Lung (tissue), 17 donors: ENCODE measurements at places on chromosomes 2 and 18.

DNA sequence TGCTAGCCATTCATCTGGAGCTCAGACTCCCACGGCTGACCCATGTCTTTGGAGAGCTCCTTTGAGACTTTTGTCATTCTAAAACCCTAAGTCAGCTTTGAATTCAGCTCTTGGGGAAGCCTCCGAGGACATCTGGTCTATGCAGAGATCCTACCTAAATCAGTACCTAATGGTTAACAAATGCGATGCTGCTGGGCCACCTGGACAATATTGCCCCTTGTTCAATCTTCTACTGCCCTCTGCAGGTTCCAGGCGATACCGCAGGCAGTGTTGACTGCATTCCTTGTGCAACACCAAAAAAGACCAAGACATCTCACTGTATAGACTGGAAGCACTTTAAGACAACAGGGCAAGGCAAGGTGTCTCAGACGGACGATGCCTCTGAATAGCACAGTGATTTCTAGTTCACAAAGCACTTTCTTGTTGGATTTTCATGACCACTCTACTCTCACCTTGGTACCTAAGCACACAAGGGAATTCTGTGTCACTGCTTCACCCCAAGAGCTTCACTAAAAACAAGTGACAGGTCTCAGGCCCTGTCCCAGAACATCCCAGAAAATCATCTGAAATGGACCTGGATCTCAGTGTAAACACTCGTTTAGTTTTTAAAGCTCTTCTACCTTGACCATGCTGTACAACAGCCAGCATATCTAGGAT is 80.9 kb downstream of the XDH start:
- peak; percentile 79 for DNase-seq

- DNase-seq = no peak
Measured at GRCh38 chr18:9740071-9740470, 32.0 kb downstream of the RAB31 start.

- no peak for DNase-seq
Measured at GRCh38 chr2:238173692-238174091, 14.9 kb downstream of the ERFE start.

DNA sequence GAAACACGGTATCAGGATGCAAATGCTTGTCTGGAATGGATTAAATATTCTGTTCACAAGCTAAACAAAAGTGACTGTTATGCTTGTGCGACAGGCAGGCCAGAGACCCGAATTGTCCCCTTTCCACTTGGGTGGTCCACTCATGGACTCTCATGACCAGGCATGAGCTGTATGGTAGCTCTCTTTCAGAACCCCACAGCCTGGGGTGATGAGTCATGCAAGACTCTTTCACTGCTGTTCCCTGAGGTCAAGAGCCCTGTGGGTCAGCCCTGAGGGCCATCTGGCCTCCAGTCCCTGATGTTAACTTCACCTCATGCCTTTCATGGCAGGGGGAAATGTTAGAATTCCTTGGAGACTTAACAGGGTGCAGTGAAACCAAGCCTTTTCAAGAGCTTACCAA is 13.7 kb upstream of the SAP130 start:
- no peak for DNase-seq

- DNase-seq = no peak
Measured at GRCh38 chr2:136284226-136285119, 166.5 kb upstream of the CXCR4 start.

- DNase-seq = no peak
Measured at GRCh38 chr2:168583064-168583709, 127.1 kb downstream of the CERS6 start.

DNA sequence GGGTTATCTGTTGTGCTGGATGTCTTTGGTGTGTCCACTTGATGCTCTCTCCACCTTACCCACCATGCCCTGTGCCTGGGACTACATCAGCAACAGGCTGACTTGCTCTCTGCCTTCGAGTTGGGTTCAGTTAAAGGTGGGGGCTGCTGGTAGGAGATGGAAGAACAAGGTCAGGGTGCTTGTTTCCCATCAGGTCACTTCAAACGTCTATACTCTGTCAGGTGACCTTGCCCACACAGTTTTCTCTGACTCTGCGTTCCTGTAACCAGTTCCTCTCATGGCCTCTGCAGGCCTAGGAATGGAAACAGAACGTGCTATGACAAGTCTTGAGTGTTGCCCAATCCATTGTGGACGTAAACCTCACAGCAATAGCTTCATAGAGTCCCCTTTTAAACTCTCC is 38.4 kb upstream of the PAPOLG start:
- DNase-seq = peak; percentile 20

DNA sequence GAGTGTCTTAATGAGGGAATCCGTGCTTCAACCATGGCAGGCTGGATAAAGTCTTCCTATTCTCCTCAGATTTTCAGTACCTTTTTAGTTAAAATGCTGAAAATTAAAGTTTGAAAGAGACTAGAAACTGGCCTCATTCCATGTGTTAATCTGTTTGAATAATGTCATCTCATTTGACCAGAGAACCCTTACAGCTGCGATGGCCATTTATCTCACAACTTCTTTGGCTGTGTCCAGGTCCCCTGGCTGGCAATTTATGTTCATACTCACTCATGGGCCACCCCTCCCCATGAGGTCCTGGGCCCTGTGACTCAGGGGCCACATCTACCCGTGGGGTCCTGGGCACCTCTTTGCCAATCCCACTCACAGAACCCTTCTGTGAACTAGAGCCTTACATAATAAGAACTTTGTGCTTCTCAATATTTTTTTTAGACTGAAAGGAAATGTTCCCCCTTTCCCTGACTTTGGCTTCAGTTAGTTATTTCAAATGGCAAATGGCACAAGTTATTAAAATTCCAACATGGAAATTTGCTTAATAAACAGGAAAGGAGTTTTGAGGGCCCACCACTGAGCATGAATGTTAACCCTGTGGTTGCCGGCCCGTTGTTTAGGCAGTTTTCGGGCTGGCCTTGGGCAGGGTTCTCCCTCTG is 134.6 kb downstream of the UXS1 start:
- DNase-seq = peak; percentile 33

- no peak for DNase-seq
Measured at GRCh38 chr2:241857572-241858121, 1.0 kb downstream of the PDCD1 start.

DNA sequence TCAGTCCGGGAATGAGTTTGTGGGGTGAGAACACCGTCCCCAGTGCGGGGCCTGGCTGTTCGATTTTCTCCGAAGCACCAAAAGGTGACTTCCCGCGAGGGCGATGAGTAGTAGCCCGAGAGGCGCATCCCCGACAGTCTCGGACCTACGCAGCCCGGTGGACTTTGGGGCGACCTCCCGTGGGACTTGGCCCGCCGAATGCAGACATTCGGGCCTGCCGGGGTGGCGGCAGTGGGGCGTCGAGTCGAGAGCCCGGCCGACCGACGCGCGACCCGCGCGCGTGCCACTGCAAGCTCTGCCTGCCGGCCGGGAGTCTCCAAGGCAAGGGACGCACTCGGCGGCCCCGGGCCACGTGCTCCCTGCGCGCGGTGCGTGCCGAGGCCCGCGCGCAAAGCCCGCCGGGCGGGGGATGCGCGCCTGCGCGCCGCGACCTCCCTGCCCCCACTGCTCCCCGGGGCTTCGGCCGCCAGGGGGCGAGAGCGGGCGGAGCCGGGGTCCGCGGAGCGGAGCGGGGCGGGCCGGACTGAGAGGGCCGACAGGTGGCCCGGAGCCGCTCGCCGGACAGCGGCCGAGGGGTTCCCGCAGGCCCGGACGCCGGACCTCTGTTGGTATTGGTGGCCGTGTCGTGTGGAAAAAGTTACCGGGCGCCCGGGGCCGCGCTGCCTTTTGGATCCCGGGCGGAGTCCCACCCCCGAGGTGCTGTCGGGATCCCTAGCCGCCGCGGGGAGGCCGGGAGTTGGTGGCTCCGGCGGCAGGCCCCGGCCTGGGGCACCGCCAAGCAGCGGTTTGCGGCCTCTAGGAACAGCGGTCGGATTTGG is 1.9 kb downstream of the PTMA start:
- DNase-seq = peak; percentile 84

- peak; percentile 44 for DNase-seq
Measured at GRCh38 chr2:238761868-238762267, 86.0 kb upstream of the TWIST2 start.

DNA sequence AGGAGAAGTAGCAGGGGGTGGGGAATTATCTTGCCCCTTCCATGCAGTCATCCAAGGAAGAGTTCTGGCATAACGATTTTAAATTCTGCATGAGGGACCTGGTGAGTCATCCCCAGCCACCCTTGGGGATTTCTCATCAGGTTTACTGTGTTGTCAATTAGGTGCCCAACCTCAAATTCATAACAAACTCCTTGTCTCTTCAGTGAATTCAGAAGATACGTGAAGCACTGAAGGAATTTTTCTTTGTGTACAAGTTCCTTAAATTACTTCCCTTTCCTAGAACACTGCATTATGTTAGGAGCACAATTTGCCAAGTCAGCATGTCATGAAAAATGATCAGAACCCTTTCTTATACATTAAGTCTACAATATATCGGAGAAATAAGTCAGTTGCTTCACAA is 70.8 kb upstream of the NOSTRIN start:
- DNase-seq = no peak

DNA sequence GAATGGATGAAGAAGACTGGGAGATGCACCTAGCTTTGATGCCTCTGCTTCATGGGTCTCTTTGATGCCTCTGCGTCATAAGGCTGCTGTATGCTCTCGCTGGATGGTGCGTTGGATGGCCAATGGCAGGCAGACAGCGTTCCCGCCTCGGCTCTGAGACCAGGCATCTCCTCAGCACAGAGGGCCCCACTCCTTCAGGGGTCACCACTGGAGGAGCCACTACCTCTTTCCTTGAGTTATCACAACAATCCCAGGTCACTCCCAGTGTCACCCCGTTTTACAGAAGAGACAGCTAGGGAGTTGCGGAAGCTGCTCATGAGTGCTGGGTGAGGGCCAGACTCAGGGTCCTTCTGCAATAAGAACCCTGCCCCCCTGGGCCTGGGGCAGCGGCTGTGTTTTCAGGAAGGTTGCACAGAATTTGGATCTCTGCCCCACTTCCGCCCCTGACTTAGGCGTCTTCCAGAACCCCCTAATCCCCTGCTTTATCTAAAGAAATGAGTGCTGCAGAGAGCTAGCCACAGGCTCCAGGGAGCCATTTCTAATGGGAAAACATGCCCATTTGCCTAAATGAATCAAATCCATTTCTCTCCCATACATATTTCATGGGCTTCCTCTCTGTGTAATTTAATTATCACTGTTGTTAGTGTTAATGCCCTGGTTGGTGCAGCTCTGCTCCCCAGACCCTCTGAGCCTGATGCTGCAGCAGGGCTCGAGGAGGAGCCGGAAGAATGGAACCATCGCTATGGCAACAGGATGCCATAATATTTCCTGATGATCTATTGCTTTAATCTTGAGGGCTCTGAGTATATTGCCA is 131.8 kb upstream of the HS6ST1 start:
- no peak for DNase-seq

- DNase-seq = no peak
Measured at GRCh38 chr18:45877403-45877802, 51.9 kb downstream of the SIGLEC15 start.
